Left renal cortex interstitium (tissue), 4 donors: ENCODE measurements at places on chromosomes 3 and 15. TPM values are rescaled to one million over a fixed set of nuclear protein-coding genes. Genes with fewer than 3 reads are reported as not detected.

GRCh38 chr15:76809412-76810103 lies 95.6 kb downstream of the SCAPER start:
- DNase-seq: no peak

GRCh38 chr3:71066849-71067261 lies 516.7 kb downstream of the FOXP1 start:
- no peak for DNase-seq

DNA sequence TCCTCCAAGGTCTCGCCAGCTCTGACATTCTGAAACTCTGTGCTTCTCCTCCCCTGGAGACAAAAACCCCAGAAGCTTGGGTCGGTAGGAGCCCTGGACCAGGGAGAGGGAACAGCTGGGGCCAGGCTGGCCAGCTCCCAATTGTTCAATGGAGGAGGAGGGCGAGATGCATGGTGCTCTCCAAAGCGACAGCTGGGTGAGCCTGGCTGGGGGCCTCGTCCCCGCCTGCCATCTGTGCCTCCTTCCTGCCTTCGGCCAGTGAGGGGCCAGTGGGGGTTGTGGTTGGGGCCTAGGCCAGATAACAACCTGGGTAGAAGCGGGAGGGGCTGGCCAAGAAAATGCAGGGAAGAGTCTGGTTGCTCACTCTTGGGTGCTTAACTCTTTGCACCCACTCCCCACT lies 79.4 kb downstream of the CORO2B start:
- no peak for DNase-seq

DNA sequence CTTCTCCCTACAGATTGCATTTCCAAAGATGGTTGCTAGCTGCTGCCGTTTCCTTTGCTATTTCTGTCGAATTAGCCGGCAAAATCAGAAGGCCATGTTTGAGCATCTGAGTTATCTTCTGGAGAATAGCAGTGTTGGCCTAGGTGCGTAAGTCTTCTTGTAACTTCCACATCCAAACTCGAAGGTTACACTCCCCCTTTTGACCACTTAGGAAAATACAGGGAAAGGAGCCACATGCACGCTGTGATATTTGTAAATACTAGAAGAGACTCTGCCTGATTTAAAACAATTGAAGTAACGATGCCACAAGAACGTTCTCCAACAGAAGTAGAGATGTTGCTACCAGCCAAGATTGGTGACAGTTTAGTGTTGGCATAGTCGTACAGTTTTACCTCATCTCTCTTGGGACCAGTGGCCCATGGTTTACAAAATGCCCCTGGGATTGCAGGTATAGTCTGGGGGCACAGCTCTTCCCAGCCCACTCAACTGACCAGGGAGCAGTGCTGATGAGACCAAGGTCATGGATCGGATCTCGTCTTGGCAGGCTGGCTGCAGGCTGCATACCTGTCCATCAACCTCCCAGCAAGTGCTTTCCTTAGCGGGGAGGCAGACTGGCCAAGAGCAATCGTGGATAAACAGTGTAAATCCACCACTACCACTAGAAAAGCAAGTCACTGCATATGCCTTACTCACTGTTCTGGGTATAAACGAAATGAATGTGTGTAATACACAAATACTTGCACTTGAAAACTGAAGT lies 268.4 kb upstream of the CHRM5 start:
- no peak for DNase-seq

GRCh38 chr3:196652961-196653795 lies 13.7 kb downstream of the NRROS start:
- DNase-seq: no peak

DNA sequence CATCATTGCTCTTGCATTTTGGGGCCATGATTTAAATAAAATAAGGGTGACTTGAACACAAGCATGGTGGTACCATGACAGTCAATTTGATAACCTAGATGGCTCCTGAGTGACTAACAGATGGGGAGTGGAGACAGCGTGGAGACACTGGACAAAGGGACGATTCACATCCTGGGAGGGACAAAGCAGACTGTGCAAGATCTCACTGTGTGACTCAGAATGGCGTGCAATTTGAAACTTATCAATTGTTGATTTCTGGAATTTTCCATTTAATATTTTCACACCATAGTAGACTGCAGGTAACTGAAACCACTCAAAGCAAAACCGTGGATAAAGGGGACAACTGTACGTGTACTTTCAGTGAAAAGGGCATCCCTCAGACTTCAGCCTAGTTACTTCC lies 25.5 kb downstream of the MCCC1 start:
- no peak for DNase-seq

The TMEM266 gene
- 12.0 TPM for polyA plus RNA-seq
